Fibroblast of skin of scalp (primary cell): ENCODE measurements at places on chromosomes 2 and 18.

DNA sequence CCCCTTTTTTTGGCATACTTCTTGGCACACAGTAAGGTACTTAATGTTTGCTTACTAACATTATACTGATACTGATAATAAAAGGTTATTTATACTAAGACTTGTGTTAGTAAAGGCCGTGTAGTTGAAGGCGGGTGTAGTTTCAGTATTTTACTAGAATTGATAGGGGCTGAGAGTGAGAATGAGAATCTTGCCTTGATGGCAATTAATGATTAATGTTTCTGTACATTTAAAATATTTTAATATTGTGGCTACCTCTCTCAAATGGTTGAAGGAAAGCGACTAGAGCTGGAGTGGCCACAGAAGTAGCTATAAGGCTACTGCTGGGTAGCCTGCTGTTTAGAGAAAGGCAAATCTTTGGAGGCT lies 29.3 kb downstream of the PELI1 start:
- no peak for DNase-seq

GRCh38 chr2:101002562-101003277 lies 631 bp downstream of the RPL31 start:
- DNase-seq: no peak

- DNase-seq: no peak
Measured at GRCh38 chr2:242064364-242065250, 195.1 kb downstream of the RTP5 start.

DNA sequence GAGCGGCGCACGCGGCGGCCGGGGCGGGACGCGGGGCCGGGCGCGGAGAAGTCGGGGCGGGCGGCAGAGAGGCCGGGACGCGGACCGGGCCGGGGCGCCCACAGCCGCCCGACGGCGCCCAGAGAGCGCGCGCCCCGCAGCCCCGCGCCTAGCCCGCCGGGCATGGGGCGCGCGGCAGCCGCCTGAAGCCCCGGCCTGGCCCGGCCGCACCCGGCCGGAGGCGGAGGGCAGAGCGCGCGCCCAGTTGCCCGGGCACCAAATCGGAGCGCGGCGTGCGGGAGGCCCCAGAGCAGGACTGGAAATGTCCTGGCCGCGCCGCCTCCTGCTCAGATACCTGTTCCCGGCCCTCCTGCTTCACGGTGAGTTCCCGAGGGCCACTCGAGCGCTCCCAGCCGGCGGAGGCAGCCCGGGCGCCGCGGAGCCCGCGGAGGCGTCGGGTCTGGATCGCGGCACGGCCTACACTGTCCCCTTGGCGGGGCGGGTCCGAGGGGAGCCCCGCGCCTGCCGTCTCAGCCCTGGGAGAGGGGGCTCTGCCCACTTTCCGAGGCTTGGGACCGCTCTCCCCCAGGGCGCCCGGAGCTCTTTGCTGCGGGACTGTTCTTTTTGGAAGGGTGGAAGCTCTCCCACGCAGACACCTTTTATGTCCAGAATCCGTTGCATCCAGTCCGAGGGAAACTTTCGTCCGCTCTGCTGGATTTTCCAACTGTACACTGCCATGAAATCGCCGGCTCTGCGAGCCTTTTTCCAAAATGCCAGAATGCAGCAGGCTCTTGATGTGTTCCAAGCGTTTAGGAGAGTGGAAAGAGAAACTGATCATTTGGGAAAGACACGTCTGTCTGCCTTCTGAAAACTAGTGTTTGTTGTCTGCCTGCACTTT lies 484 bp downstream of the APCDD1 start:
- DNase-seq: no peak

- DNase-seq: no peak
Measured at GRCh38 chr2:122366427-122366826, 611.0 kb downstream of the TSN start.

- peak; percentile 41 for DNase-seq
Measured at GRCh38 chr18:74795751-74796150, 198.1 kb downstream of the ZNF407 start.

GRCh38 chr2:75428646-75429443 lies 131.9 kb downstream of the EVA1A start:
- DNase-seq: no peak

DNA sequence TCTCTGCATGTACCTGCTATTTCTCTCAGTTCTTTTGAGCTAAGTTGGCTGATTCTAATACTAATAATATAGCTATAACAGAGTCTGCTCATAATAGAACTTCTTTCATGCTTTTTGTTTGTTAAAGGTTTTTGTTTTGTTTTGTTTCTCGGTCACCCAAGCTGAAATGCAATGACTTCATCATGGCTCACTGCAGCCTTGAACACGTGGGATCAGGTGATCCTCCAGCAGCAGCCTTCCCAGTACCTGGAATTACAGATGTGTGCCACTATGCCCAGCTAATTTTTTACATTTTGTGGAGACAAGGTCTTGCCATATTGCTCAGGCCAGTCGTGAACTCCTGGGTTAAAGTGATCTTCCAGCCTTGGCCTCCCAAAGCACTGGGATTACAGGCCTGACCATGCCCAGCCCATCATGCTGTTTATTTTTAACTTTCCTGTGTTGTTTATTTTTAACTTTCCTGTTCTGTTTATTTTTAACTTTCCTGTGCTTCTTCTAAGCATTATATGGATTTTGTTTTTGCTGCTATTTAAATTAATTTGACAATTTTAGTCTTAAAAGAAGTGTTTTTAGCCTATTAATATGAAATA lies 763.8 kb upstream of the CDH7 start:
- DNase-seq: no peak

GRCh38 chr18:60654298-60654697 lies 281.7 kb upstream of the MC4R start:
- DNase-seq: no peak

- no peak for DNase-seq
Measured at GRCh38 chr18:25067275-25068025, 284.5 kb downstream of the ZNF521 start.

GRCh38 chr2:24072259-24072658 lies 3.9 kb downstream of the SF3B6 start:
- no peak for DNase-seq

GRCh38 chr2:120403676-120404075 lies 57.7 kb downstream of the INHBB start:
- DNase-seq: peak; percentile 4

- DNase-seq: peak; percentile 89
Measured at GRCh38 chr2:19021100-19021476, 337.3 kb downstream of the OSR1 start.

GRCh38 chr2:238116298-238117198 lies 16.4 kb downstream of the ESPNL start:
- no peak for DNase-seq

DNA sequence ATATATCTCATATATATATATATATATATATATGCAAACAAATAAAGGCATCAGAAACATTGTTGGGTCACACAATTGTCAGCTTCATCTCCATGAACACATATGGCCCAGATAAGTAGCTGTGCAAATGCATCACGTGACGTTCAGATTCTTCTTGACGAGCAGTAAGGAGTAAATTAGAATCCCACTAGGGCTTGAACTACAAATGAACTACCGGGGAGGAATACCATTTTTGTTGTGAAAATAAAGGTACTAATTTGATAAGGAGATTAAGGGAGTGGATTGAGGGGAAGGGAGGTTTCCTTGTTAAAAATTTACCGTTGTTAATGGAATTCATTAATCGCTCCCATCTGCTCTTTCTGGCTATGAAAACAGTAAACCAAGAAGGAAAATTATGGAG lies 186.5 kb upstream of the COPS8 start:
- no peak for DNase-seq
